Small intestine (tissue), 16 donors: ENCODE measurements at places on chromosomes 16 and 17.
A peak's percentile ranks its signal among the peaks of the same experiment; 100 is the strongest.

GRCh38 chr16:28569021-28569420, 15.3 kb downstream of the SGF29 start:
- H3K36me3 ChIP-seq = peaks cover 19% of the 10 kb centered on the region
- DNase-seq = no peak
- no peak overlapping the region for H3K27ac ChIP-seq
- H3K27me3 ChIP-seq = no peaks in the 10 kb centered on the region
- no peak overlapping the region for H3K4me3 ChIP-seq

- H3K27ac ChIP-seq = peak overlapping the region; percentile 81
- H3K4me1 ChIP-seq = peaks cover 29% of the 10 kb centered on the region
- no peak overlapping the region for H3K4me3 ChIP-seq
- DNase-seq = no peak
Observed at GRCh38 chr17:2213291-2213960, 90.2 kb downstream of the SMG6 start.

- no peaks in the 10 kb centered on the region for H3K36me3 ChIP-seq
- DNase-seq = no peak
- no peaks in the 10 kb centered on the region for H3K4me1 ChIP-seq
Observed at GRCh38 chr17:22131740-22132139, 439.4 kb downstream of the KCNJ18 start.

GRCh38 chr16:30998852-30999761, 11.3 kb downstream of the STX1B start:
- no peak overlapping the region for H3K4me3 ChIP-seq
- no peaks in the 10 kb centered on the region for H3K27me3 ChIP-seq
- peak; percentile 71 for DNase-seq
- H3K27ac ChIP-seq = no peak overlapping the region
- H3K36me3 ChIP-seq = no peaks in the 10 kb centered on the region
